ENCODE measurements at places on chromosomes 1 and 21.

DNA sequence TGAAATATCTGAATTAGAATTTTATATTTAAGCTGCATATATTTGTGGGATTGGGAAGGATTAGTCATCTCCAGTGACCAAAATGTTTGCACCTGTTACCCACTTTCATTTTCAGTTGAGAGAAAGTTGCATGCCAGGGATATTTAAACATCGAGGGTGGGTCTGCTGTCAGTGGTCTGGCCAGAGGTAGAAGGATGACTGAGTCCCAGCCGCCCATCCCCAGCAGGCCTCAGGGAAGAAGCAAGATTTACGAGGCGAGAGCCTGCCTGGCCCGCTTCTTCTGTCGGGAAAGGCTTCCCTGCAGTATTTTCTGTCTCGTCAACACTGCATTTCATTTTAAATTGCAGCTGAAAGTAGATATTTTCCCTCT lies 1.4 kb upstream of the MAN1C1 start:
- no peak for DNase-seq

- DNase-seq, result no peak
These were observed 20.5 kb downstream of the SOX13 start for GRCh38 chr1:204093421-204093717.

- DNase-seq, result no peak
These were observed 38.2 kb upstream of the ZNF124 start for GRCh38 chr1:247210062-247210375.

- no peak for DNase-seq
These were observed 2.0 kb downstream of the TFF2 start for GRCh38 chr21:42348762-42349161.

DNA sequence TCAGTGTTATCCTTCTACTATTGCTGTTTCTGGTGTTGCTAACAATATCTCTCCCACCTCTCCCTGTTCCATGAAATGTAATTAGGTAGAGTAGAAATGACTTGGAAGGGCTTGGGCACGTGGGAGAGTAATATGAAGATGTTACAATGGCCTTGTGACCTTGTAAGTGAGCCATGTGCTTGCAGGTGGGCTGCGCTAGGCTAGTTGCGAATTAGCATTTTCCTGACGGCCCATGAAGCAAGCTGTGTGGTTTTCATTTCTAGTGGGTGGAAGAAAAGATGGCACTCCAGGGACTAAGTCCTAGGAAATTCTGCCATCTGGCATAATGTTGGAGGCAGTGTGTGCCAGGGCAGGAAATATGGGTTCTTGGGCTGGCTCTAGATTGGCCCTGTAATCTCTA lies 7.8 kb upstream of the DDX20 start:
- DNase-seq, result no peak

DNA sequence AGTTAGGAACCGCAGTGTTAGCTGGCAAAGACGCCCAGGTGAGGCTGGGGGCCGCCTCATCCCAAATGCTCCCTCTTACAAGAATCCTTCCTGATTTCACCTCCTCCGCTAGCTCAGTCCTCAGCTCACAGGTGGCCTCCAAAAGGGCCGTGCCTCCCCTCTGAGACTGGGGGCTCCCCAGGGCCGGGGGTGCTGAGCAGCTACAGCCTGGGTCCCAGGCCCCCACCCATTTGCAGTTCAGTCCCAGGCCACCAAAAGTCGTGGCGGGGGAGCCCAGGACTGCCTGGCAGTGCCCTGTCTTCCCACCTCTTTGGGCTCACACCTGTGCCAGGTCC lies 29.6 kb downstream of the RNU1-1 start:
- no peak for DNase-seq

GRCh38 chr1:91732291-91733107 lies 153.5 kb downstream of the TGFBR3 start:
- no peak for DNase-seq

- peak; percentile 78 for DNase-seq
These were observed 115.3 kb downstream of the PLA2G4A start for GRCh38 chr1:186943891-186944686.

GRCh38 chr1:244187310-244187709 lies 136.2 kb downstream of the ZBTB18 start:
- DNase-seq, result no peak

DNA sequence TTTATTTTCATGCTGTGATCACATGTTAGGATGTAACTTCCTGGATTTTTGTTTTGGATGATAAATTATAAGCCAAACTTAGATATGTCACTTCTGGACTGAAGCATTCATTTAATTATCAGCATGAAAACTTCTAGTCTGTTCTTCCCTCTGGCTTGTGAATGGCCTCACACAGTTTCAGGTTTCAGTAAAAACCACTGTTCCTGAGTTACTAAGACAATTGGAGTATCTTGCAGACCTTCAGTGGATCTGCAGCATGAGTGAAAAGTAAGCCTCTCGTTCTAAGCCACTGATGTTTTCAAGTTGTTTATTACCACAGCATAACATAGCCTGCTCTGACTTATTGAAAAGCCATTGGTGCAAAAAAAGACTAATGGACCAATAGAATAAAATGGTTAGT lies 55.3 kb upstream of the RGS21 start:
- DNase-seq, result no peak

DNA sequence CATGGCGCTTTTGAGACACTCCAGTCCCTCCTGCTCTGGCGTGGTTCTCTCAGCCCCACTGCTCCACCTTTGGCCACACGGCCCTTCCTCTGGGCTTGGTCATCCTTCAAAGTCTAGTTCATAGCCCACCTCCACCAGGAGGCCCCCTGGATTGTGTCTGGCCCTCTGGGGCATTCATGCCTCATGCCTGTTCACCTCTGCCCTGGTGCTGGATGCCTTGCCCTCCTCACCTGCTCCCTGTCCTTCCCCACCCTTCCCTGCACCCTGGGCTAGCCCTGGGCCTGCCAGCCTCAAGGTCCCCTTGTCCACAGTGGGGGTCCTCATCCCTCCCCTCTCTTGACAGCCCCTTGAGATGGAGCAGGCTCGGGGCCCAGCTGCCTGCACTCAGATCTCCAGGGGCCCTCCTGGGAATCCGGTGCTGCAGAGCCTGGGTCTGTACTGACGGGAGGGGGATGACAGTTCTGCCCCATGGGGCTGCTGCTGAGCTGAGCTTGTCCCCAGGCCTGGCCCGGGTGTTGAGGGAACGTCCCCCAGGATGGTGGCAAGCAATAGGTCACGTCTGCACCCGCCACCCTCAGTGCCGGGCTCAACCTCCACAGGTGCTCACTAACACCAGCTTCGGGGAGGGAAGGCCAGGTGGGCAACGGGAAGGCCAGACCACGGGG lies 18.4 kb downstream of the PRXL2B start:
- DNase-seq, result no peak

GRCh38 chr1:203428981-203429599 lies 46.5 kb upstream of the PRELP start:
- no peak for DNase-seq

DNA sequence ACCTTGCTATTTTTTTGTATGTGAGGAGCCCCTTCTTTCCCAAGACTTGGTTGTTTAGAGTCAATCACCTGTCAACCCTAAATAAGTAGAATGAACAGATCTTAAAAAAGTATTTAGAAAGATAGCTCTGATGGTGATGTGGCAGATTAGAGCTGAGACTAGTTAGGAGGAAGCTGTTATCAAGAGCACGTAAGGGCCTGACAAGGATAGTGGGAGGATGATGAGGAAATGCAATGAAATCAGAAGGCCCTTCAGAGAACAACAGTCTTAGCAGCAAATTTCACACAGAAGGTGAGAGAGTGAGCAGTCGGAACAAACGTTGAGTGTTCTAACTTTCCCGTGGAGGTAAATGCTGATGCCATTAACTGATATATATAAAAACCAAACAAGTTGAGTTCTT lies 15.9 kb upstream of the S1PR1 start:
- DNase-seq, result no peak

DNA sequence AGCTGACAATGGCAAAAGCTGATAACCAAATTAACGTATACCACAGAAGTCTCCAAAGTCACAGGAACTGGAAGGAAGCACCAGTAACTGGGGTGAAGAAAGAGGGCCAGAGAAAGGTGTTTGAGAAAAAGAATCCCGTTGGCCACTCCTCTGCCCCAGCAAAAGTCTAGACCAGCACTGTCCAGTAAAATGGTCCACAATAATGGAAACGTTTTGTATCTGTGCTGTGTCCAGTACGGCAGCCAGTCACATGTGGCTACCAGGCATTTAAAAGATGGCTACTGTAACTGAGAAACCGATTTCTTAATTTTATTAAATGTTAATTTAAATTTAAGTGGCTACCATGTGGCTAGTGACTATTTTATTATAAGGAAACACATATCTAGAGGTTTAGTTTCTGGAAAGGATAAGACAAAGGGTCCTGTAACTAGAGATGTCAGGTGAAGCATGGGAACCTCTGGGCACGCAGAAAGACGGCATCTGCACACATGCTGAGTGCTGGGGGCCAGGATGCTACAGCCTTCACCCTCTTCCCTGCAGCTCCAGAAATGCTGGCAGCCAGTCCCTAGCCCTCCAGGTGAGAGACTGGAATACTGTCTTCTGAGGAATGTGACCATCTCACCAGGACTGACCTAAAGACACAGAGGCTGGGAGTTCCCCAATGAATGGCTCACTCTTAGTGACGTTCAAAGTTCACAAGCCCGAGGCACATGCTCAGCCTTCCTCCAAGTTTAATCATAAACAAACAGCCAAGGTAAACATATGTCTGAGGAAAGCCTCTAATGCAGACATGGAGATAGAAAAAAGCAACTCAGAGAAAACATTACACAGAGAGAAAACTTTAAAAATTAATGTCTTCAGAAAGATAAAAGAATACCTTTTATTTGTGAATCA lies 50.7 kb downstream of the JAK1 start:
- DNase-seq, result peak; percentile 58

DNA sequence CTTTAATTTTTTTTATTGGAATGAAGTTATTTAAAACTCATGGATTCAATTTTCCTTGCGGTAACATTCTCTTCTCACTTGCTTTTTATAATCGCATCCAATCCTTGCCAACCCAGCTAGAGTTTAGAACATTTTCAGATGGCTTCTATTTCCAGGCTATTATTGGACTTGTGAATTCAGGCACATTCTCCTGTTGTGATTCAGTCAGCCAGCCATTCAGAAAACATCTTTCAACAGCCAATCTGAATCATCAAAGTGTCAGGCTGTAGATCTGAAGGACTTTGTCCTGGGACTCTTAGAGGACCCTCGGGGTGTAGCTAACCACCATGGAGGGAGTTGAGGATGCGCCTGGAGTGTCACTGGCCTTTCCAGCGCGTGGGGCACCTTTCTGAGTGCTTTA lies 92.4 kb downstream of the PRDM2 start:
- no peak for DNase-seq

- DNase-seq, result no peak
These were observed 201.5 kb upstream of the C1orf174 start for GRCh38 chr1:4101459-4102161.

GRCh38 chr1:94383966-94384408 lies 34.2 kb upstream of the ABCD3 start:
- no peak for DNase-seq

GRCh38 chr1:167248707-167249642 lies 28.3 kb downstream of the POU2F1 start:
- DNase-seq, result no peak

- DNase-seq, result no peak
These were observed 4.8 kb upstream of the SLC2A1 start for GRCh38 chr1:42963378-42964043.

GRCh38 chr1:172977296-172978017 lies 73.3 kb downstream of the TNFSF18 start:
- no peak for DNase-seq

GRCh38 chr1:7262611-7263010 lies 477.4 kb downstream of the CAMTA1 start:
- DNase-seq, result no peak

DNA sequence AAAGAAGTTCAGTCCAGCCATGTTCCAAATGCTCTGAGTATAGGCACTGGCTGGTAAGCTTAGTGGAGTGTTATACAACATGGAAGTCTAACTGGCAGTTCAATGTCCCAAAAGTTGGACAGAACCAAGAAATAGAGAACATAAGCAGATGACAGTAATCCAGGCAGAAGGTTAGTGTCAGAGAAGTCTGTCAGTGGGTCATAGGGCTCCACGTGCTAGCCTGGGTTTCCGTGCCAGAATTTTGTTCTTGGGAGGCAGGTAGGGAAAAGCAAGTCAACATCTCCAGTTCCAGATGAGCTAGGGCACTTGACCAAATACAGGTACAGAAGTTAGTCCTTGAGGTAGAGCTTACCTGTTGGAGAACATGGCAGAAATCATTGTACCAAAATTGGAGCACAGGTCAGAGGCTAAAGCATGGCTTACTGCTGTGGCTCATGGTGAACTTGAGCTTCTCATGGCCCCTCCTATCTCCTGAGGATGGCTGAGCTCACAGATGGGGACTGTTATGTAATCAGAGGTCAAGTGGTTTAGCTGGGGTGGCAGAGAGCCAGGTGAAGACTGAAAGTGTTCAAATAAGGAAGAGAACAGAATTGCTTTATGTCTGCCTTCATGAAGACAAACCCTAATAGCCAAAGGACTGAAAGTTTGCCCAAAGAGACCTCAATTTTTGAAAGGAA lies 170.8 kb downstream of the NFIA start:
- no peak for DNase-seq

GRCh38 chr1:65064981-65065380 lies 83.0 kb upstream of the AK4 start:
- no peak for DNase-seq

DNA sequence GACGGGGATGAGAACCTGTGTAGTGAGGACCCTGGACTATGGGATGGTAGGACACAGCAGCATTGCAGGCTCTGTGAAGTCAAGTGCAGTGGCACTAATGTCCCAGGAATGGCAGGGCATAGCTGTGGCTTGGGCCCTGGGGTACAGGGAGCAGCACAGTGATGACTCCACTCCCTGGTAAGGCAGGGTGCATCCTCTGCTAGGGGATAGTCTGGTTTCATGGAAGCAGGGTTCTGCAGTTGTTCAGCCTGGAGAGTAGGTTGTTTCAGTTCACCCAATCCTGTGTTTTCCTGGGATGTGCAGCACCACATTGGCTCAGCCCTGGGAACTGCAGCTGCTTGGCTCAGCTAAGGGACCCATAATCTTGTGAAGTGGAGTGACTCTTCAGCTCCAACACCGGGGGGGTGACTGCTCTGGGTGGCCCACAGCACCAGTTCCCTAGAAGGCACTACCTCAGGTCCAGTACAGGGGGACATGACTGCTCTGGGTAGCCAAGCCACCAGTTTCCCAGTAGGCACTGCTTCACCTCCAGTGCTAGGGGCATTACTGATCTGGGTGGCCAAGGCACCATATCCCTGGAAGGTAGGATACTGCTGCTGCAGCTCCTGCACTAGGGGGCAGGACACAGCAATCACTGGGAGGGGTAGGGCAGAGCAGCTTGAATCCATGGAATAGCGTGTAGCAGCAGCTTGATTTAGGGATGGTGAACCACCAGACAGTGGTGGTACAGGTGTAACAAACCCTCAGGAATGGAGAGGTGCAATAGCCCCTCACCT lies 15.3 kb upstream of the C1orf185 start:
- no peak for DNase-seq

DNA sequence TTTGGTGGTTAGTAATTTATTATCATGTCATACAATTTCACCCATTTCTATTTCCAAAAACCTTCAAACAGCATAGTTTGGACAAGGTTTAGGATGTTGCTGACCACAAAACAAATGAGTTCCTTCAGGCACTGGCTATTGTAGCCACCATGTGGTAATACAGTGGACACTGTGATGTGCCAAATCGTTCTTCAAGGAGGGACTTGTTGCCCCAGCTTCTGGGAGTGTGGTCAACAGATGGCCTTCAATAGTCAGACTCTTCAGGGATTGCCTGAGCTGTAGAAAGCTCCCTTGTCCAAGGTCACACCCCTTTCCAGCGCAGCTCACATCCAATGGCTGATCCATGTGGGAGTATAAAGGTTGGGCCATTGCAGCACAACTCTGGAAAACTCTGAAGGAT lies 2.6 kb downstream of the PDE4B start:
- no peak for DNase-seq

GRCh38 chr1:108107658-108108057 lies 92.5 kb downstream of the SLC25A24 start:
- no peak for DNase-seq

GRCh38 chr1:47532921-47533792 lies 95.3 kb downstream of the FOXD2 start:
- DNase-seq, result peak; percentile 13

Data from pulmonary artery endothelial cell (primary cell).